ENCODE measurements at places on chromosomes 5 and 9. TPM values are rescaled to one million over a fixed set of nuclear protein-coding genes. Genes with fewer than 3 reads are reported as not detected.

GRCh38 chr5:173464813-173465212, 136.6 kb upstream of the STC2 start:
- no peak overlapping the region for H3K27ac ChIP-seq
- H3K36me3 ChIP-seq, result no peaks in the 10 kb centered on the region
- no peak overlapping the region for H3K4me3 ChIP-seq
- H3K27me3 ChIP-seq, result peaks cover 3% of the 10 kb centered on the region
- no peaks in the 10 kb centered on the region for H3K4me1 ChIP-seq

- no peak overlapping the region for H3K27ac ChIP-seq
- no peaks in the 10 kb centered on the region for H3K27me3 ChIP-seq
- H3K36me3 ChIP-seq, result no peaks in the 10 kb centered on the region
- H3K4me1 ChIP-seq, result no peaks in the 10 kb centered on the region
- DNase-seq, result no peak
Observed at GRCh38 chr5:103031607-103032006, 88.3 kb downstream of the GIN1 start.

DNA sequence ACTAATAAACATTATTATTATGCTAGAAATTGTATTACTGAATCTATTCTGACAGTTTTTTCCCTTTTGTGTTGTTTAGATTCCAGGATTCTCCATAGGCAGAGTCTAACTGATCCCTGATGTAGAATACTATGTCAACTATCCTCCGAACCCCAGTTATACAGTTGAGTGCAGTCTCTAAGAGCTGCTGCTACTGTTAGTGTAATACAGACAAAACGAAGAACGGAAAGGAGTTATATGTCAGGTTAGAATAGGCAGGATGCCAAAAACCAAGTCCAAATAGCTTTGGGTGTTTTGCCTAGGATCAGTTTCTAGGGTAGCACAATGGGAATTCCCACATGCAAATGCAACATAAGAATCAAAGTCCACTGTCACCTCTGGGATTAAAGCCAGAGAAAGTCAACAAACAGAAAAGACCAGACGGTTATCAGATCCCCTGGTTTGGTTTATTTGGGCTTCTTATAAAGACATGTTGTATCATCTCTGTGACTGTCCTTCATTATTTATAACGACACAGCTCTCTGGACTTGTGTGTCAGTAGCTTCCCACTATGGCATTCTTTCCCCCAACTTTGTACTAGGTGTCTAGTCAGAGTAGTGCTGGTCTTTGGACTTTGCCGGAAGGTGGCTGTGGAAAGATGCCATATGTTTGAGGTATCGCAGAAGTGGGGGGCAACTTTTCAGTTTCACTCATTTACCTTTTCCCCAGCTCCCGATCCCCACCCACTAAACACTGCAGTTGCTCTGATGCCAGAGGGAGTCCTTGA, 14.9 kb upstream of the TMEM38B start:
- no peaks in the 10 kb centered on the region for H3K36me3 ChIP-seq
- H3K27ac ChIP-seq, result no peak overlapping the region
- no peak for DNase-seq

DNA sequence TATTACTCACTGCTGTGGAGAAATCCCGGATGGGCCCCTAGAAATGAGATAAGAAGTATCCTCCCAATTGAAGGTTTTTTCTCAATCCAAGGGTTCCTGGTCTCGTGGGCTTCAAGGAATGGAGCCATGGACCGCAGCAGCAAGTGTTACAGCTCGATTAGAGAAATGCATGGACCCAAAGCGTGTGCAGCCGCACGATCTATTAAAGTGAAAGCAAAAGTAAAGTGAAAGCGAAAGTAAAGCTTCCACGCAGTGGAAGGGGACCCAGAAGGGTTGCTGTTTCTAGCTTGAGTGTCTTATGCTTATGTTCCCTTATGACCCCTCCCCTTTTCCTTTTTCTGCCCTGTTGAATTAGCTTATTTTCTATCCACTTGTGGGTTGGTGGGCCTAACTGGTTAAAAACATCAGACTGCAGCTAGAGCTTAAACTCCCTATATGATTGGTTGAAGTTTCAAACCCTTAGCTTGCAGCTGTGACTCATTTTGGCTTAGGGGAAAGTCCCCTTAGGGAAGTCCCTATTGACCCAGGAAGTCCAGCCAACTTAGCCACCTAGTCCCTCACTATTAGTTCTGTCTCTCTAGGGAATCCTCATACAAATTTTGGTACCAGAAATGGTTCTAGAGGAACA, 1111.8 kb downstream of the TAF11L14 start:
- H3K4me3 ChIP-seq, result peak overlapping the region; percentile 85
- peak overlapping the region; percentile 92 for H3K27ac ChIP-seq
- peaks cover 42% of the 10 kb centered on the region for H3K4me1 ChIP-seq
- H3K27me3 ChIP-seq, result no peaks in the 10 kb centered on the region
- peaks cover 20% of the 10 kb centered on the region for H3K36me3 ChIP-seq

- H3K36me3 ChIP-seq, result no peaks in the 10 kb centered on the region
- no peak for DNase-seq
- no peak overlapping the region for H3K27ac ChIP-seq
- no peaks in the 10 kb centered on the region for H3K27me3 ChIP-seq
- no peak overlapping the region for H3K4me3 ChIP-seq
Observed at GRCh38 chr9:31588756-31589155, 795.7 kb upstream of the ACO1 start.

- no peak for DNase-seq
- no peaks in the 10 kb centered on the region for H3K36me3 ChIP-seq
- no peaks in the 10 kb centered on the region for H3K4me1 ChIP-seq
- H3K27me3 ChIP-seq, result peaks cover 5% of the 10 kb centered on the region
Observed at GRCh38 chr5:10502578-10502977, 60.9 kb downstream of the ROPN1L start.

DNA sequence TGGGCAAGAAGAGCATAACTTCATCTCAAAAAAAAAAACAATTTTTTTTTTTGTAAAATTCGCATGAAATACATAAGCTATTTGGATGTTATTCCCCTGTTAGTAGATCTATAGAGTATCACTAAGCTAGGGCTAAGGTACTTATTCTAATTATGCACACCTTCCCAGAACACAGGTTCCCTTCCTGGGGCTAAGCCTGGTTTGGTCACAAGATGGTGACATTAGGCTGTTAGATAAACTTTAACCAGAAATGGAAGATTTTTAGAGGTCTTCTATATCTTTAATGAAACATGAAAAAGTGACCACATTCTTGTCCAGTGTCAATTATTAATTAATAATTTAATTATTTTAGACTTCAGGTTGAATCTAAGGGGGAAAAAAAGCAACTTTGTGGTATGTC, 433.5 kb downstream of the CDH18 start:
- H3K27ac ChIP-seq, result no peak overlapping the region
- no peaks in the 10 kb centered on the region for H3K27me3 ChIP-seq
- no peak overlapping the region for H3K4me3 ChIP-seq
- no peaks in the 10 kb centered on the region for H3K4me1 ChIP-seq
- no peak for DNase-seq

DNA sequence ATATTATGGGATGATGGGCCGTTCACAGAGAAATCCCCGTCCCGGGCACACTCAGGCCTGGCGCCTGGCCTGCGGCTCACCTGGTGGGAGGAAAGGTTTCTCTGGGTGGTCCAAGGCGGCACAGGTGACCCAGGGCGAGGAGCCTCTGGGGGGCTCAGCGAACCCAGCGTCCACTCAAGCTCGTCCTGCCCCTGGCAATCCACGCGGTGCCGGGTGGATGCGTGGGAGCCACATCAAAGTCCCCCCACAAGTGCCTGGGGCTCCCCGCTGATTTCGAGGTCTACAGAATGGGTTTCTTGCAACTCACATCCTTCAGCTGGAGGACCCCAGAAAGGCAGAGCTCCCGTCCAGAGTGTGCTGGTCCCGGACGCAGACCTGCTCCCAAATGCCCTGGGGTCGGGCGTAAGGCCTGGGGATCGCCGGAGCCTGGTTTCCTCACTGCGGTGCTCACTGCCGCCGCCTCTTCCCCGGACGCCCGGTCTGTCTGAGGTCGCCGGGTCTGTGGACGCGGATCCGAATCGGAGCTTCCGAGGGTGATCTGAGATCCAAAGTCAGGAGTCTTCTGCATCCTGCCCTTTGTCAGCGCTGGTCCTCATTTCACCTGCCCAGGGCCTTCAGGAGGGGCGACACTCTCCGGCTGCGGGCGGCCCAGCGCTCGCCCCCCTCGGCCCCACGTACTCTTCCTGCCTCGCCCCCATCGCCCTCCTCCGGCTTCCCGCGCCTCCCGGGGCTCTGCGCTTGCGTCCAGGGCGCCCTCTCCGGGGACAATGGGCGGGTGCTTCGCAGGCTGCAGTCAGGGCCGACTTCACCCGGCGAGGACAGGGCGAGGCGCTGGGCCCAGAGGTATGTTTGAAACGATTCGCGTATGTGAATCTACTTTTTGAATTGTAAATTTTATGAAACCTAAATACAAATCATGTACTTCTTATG, 20.0 kb upstream of the RUFY1 start:
- peak overlapping the region; percentile 63 for H3K4me3 ChIP-seq
- no peaks in the 10 kb centered on the region for H3K27me3 ChIP-seq
- peaks cover 12% of the 10 kb centered on the region for H3K4me1 ChIP-seq
- H3K27ac ChIP-seq, result peak overlapping the region; percentile 46
- H3K36me3 ChIP-seq, result no peaks in the 10 kb centered on the region
- peak; percentile 72 for DNase-seq

DNA sequence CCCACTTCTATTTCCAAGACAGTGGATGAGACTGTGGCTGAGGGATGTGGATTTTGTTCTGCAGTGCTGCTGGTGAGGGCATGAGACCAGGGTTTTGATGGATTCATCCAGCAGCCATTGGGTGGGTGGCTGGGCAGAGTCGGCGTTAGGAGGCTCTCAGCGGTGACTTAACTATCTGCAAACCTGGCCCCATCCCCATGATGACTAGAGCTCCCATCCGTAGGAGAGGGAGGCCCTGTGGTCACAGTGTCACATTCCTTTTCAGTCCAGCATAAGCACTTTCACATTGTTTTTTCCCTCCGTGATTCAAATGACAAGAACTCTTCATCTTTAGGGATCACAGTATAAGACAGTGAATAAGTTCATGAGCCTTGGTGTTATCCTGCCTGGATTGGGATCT, 60.4 kb upstream of the SPRY4 start:
- peaks cover 6% of the 10 kb centered on the region for H3K27me3 ChIP-seq
- H3K27ac ChIP-seq, result no peak overlapping the region
- no peak overlapping the region for H3K4me3 ChIP-seq
- H3K4me1 ChIP-seq, result peaks cover 3% of the 10 kb centered on the region

DNA sequence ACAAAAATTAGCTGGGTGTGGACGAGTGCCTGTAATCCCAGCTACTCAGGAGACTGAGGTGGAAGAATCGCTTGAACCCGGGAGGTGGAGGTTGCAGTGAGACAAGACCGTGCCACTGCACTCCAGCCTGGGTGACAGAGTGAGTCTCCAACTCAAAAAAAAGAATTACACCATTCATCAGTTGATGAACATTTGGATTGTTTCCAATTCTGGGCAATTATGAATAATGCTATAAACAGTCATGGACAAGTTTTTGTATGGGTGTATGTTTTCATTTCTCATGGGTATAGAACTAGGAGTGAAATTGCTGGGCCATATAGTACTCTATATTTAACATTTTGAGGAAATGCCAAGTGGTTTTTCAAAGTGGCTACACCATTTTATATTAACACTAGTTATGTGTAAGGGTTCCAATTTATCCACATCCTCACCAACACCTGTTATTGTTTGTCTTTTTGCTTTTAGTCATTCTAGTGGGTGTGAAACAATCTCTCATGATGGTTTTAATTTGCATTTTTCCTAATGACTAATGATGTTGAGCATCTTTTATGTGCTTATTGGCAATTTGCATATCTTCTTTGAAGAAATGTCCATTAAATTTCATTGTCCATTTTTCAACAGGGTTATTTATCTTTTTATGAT, 9.0 kb upstream of the CCDC125 start:
- no peaks in the 10 kb centered on the region for H3K36me3 ChIP-seq
- no peaks in the 10 kb centered on the region for H3K4me1 ChIP-seq
- H3K4me3 ChIP-seq, result no peak overlapping the region
- no peaks in the 10 kb centered on the region for H3K27me3 ChIP-seq
- no peak overlapping the region for H3K27ac ChIP-seq
- DNase-seq, result no peak

DNA sequence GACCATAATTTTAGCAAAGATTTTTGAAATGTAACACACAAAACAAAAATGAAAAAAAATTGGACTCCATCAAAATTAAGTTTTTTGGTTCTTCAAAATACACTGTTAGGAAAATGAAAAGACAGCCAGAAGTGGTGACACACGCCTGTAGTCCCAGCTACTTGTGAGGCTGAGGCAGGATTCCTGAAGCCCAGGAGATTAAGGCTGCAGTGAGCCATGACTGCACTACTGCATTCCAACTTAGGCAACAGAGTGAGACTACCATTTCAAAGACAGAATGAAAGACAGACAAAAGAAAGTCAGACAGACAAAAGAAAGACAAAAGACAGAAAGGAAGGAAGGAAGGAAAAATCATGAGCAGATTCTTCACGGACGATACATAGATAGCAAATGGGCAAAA, 7.5 kb downstream of the DIAPH1 start:
- peak overlapping the region; percentile 72 for H3K27ac ChIP-seq
- no peaks in the 10 kb centered on the region for H3K27me3 ChIP-seq
- H3K36me3 ChIP-seq, result peaks cover 66% of the 10 kb centered on the region
- H3K4me3 ChIP-seq, result no peak overlapping the region

GRCh38 chr9:74771262-74771585, 116.5 kb downstream of the TRPM6 start:
- no peak overlapping the region for H3K27ac ChIP-seq
- DNase-seq, result no peak
- H3K27me3 ChIP-seq, result peaks cover 7% of the 10 kb centered on the region
- H3K36me3 ChIP-seq, result no peaks in the 10 kb centered on the region
- no peak overlapping the region for H3K4me3 ChIP-seq

GRCh38 chr9:79028101-79028500, 543.7 kb upstream of the TLE4 start:
- H3K4me3 ChIP-seq, result no peak overlapping the region
- no peaks in the 10 kb centered on the region for H3K4me1 ChIP-seq
- H3K36me3 ChIP-seq, result no peaks in the 10 kb centered on the region
- H3K27ac ChIP-seq, result no peak overlapping the region
- H3K27me3 ChIP-seq, result peaks cover 3% of the 10 kb centered on the region

GRCh38 chr9:135088348-135088978, 995 bp downstream of the OLFM1 start:
- no peak for DNase-seq
- H3K36me3 ChIP-seq, result no peaks in the 10 kb centered on the region
- no peak overlapping the region for H3K4me3 ChIP-seq
- H3K27me3 ChIP-seq, result peaks cover 36% of the 10 kb centered on the region
- no peak overlapping the region for H3K27ac ChIP-seq

GRCh38 chr5:142600092-142600491, 85.8 kb downstream of the FGF1 start:
- no peaks in the 10 kb centered on the region for H3K4me1 ChIP-seq
- DNase-seq, result no peak
- no peak overlapping the region for H3K27ac ChIP-seq
- peaks cover 36% of the 10 kb centered on the region for H3K27me3 ChIP-seq

- no peak for DNase-seq
- peaks cover 3% of the 10 kb centered on the region for H3K4me1 ChIP-seq
- H3K27ac ChIP-seq, result no peak overlapping the region
- H3K27me3 ChIP-seq, result no peaks in the 10 kb centered on the region
Observed at GRCh38 chr5:113038136-113038535, 61.5 kb downstream of the DCP2 start.

Gene MCTP1
- not detected for total RNA-seq

Gene HTR1A
- total RNA-seq, result not detected

Gene PCDHAC2
- total RNA-seq, result not detected

Gene TICAM2
- 0.47 TPM for total RNA-seq

Gene PPP3R2
- not detected for total RNA-seq

All from activated CD8-positive, alpha-beta T cell treated with anti-CD3 and anti-CD28 coated beads, Interleukin-2, amount 10 ng/mL, durations not matched to agents 7 days and 5 days (primary cell).